Naive B cell (primary cell): ENCODE measurements at places on chromosomes 3 and 15.

- H3K36me3 ChIP-seq = no peaks in the 10 kb centered on the region
- DNase-seq = no peak
- no peak overlapping the region for H3K27ac ChIP-seq
- H3K4me1 ChIP-seq = no peaks in the 10 kb centered on the region
- H3K27me3 ChIP-seq = no peaks in the 10 kb centered on the region
- H3K4me3 ChIP-seq = no peak overlapping the region
These were observed 420.6 kb upstream of the RBMS3 start for GRCh38 chr3:28860307-28860706.

DNA sequence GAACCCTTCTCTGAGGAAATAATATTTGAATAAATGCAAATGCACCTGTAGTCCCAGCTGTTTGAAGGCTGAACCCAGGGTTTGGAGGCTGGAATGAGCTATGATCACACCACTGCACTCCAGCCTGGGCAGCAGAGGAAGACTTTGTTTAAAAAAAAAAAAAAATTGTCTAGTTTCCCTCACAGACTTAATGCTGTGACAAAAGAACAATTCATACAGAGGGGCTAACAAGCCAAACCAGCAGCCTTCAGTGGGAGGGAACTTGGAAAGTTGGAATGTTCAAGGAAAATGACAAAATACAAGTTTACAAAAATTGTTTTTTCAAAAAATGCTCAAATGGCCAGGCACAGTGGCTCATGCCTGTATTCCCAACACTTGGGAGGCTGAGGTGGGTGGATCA is 228.0 kb upstream of the CGNL1 start:
- no peak overlapping the region for H3K27ac ChIP-seq
- no peak for DNase-seq
- no peak overlapping the region for H3K4me3 ChIP-seq
- peaks cover 15% of the 10 kb centered on the region for H3K36me3 ChIP-seq
- peaks cover 11% of the 10 kb centered on the region for H3K4me1 ChIP-seq

DNA sequence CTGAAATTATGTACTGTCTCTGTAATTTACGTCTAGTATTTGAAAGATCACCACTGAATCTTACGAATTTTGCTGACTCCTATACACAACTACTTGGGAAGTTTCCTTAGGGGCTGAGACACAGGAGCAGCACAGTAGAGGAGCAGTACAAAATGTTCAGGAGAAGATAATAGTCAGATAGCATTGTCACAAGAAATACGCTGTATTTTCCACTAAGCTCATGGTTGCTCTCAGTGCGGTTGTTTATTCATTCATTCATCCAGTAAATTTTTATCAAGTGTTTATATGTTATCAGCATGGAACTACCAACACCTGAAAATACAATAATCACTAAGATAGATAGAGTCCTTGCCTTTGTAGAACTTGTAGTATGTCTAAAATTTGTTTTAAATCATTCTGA is 34.5 kb downstream of the ALCAM start:
- no peak overlapping the region for H3K27ac ChIP-seq
- no peak for DNase-seq
- H3K27me3 ChIP-seq = no peaks in the 10 kb centered on the region
- peaks cover 22% of the 10 kb centered on the region for H3K36me3 ChIP-seq

- no peak overlapping the region for H3K27ac ChIP-seq
- no peak for DNase-seq
- no peaks in the 10 kb centered on the region for H3K36me3 ChIP-seq
- H3K27me3 ChIP-seq = peaks cover 5% of the 10 kb centered on the region
- peaks cover 20% of the 10 kb centered on the region for H3K4me1 ChIP-seq
These were observed 128.7 kb downstream of the PGPEP1L start for GRCh38 chr15:98878862-98879261.

- H3K4me3 ChIP-seq = no peak overlapping the region
- H3K27ac ChIP-seq = no peak overlapping the region
- no peak for DNase-seq
- H3K4me1 ChIP-seq = peaks cover 7% of the 10 kb centered on the region
- no peaks in the 10 kb centered on the region for H3K27me3 ChIP-seq
These were observed 14.3 kb upstream of the LIMD1 start for GRCh38 chr3:45580112-45580765.

DNA sequence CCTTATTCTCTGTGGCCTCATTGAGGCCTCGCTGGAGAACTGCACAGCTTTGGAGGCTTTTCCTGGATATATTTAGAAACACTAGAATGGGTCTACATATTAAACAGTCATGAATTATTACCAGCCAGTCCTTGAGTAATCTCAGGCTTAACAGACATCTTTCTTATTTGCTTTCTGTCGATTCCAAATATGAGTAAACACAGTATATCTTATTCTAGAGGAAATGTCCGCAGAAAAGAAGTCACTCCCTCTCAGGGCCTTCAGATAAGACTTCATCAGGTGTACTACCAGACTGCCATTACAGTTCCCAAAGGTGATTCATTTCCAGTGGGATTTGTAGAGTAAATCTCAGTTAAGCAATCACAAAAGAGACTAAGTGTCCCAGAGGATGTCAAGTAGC is 310.7 kb downstream of the RBMS3 start:
- H3K36me3 ChIP-seq = no peaks in the 10 kb centered on the region
- H3K4me3 ChIP-seq = no peak overlapping the region
- H3K4me1 ChIP-seq = no peaks in the 10 kb centered on the region
- H3K27me3 ChIP-seq = no peaks in the 10 kb centered on the region

DNA sequence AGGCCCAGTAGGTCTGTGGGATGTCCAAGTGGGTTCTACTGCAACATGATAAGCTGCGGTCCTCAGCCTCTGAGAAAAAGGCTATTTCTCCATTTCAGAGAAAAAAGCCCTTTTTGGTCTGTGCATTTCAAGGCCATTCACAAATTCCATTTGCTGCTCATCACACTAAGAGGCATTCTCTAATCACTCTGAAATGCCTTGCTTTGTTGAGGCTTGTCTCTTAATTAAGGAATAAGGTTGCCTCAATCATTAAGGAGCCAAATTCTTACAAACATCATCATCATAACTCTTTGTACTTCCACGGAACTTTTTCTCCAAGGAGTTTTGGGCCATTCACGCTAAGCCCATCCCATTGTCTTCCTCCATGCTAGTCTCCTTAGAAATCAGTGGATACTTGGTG is 74.4 kb downstream of the BOC start:
- no peaks in the 10 kb centered on the region for H3K27me3 ChIP-seq
- no peak overlapping the region for H3K27ac ChIP-seq
- H3K36me3 ChIP-seq = no peaks in the 10 kb centered on the region
- H3K4me1 ChIP-seq = peaks cover 2% of the 10 kb centered on the region
- DNase-seq = no peak
- H3K4me3 ChIP-seq = no peak overlapping the region

- H3K27ac ChIP-seq = no peak overlapping the region
- H3K36me3 ChIP-seq = no peaks in the 10 kb centered on the region
- H3K4me3 ChIP-seq = no peak overlapping the region
- H3K4me1 ChIP-seq = no peaks in the 10 kb centered on the region
These were observed 117.8 kb downstream of the WNT5A start for GRCh38 chr3:55369141-55369847.

GRCh38 chr3:23739536-23739935 is 66.2 kb upstream of the UBE2E1 start:
- peaks cover 3% of the 10 kb centered on the region for H3K4me1 ChIP-seq
- no peaks in the 10 kb centered on the region for H3K36me3 ChIP-seq
- peaks cover 6% of the 10 kb centered on the region for H3K27me3 ChIP-seq
- H3K27ac ChIP-seq = no peak overlapping the region
- no peak overlapping the region for H3K4me3 ChIP-seq

DNA sequence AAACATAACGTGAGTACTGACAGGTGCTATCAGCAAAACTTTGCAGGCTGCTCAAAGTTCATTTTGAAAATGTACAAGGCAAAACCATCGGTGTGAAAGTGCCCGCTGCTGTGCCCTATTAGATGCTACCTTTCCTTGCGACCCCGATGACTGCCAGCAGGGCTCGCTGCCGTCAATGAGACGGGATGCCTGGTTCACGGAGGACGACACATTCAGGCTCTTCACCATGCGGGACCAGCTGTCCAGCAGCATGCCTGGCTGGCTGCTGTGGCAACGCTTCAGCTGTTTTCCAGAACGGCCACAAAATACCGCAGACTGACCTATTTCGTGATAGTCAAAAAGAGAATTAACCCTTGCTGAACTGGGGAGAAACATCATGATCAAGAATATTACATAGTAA is 92.7 kb upstream of the OCA2 start:
- H3K4me3 ChIP-seq = no peak overlapping the region
- H3K27me3 ChIP-seq = no peaks in the 10 kb centered on the region
- H3K27ac ChIP-seq = no peak overlapping the region
- no peak for DNase-seq
- no peaks in the 10 kb centered on the region for H3K4me1 ChIP-seq
- peaks cover 17% of the 10 kb centered on the region for H3K36me3 ChIP-seq

DNA sequence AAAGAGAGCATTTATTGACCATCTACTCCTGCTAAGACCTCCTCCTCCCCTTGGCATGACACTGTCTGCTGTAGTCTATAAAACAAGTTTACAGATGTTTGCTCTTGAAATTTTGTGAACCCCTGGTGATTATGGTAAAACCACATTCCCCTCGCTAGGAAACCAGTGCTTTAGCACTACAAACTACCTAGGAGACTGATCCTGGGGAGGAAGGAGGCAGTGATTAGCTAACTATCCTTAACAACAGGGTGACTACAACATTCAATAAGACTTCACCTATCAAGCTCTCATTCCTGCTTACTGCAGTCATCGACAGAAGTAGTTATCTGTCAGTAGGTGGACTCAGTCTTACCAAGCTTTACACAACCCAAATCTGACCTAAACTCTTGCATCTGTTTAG is 371.3 kb downstream of the TUSC7 start:
- no peak overlapping the region for H3K4me3 ChIP-seq
- no peak for DNase-seq
- H3K36me3 ChIP-seq = no peaks in the 10 kb centered on the region
- H3K27ac ChIP-seq = no peak overlapping the region
- no peaks in the 10 kb centered on the region for H3K27me3 ChIP-seq

- no peaks in the 10 kb centered on the region for H3K27me3 ChIP-seq
- peaks cover 11% of the 10 kb centered on the region for H3K4me1 ChIP-seq
- no peak overlapping the region for H3K4me3 ChIP-seq
- no peak for DNase-seq
These were observed 32.1 kb upstream of the BCL2L10 start for GRCh38 chr15:52144656-52145178.

DNA sequence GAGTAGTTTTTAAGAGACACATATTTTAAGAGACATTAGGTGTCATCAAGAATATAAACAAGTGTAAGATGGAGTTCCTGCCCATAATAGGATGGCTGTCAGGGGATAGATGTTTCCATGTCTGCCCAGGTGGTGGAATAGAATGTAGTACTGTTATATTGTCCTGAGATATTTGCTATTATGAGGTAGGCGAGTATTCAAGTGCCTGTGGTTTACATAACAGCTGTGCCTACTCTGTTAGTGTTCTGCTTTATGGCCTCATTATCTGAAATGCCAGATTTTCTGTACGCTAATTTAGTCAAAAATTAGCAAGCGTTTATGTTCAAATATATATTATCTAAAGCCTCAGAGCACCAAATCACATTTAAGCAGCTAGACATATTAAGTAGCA is 360.2 kb upstream of the ROPN1 start:
- H3K36me3 ChIP-seq = no peaks in the 10 kb centered on the region
- no peak overlapping the region for H3K4me3 ChIP-seq
- DNase-seq = no peak
- no peaks in the 10 kb centered on the region for H3K4me1 ChIP-seq

GRCh38 chr3:157872902-157873301 is 233.3 kb downstream of the SHOX2 start:
- H3K27me3 ChIP-seq = no peaks in the 10 kb centered on the region
- no peak for DNase-seq
- no peak overlapping the region for H3K4me3 ChIP-seq
- H3K36me3 ChIP-seq = no peaks in the 10 kb centered on the region

GRCh38 chr3:179181993-179182551 is 33.9 kb downstream of the PIK3CA start:
- no peak for DNase-seq
- H3K4me3 ChIP-seq = peak overlapping the region; percentile 4
- H3K27me3 ChIP-seq = no peaks in the 10 kb centered on the region
- H3K36me3 ChIP-seq = no peaks in the 10 kb centered on the region

DNA sequence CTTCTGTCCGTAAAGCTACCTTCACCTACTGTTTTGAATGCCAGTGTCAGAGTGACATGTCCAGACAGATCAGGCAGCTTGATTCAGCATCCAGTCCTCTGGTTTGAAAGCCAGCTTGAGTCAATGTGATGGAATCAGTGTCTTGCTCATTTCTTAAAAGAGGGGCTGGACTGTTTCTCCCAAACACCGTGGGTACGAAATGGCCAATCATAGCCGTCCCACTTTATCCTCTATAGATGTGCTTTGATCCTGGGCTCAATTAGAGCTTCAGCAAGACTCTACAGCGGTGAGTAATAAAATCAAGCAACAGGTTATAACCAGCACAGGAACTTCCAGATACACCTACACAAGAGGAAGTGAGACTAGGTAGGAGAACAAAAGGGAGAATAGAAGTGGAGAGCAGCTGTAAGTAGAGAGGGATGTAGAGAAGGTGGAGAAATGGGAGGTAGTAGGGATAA is 17.0 kb upstream of the OR5K1 start:
- no peak overlapping the region for H3K27ac ChIP-seq
- no peaks in the 10 kb centered on the region for H3K4me1 ChIP-seq
- DNase-seq = no peak
- H3K36me3 ChIP-seq = no peaks in the 10 kb centered on the region

- H3K36me3 ChIP-seq = no peaks in the 10 kb centered on the region
- H3K4me1 ChIP-seq = no peaks in the 10 kb centered on the region
- no peak overlapping the region for H3K27ac ChIP-seq
- H3K27me3 ChIP-seq = no peaks in the 10 kb centered on the region
- DNase-seq = no peak
These were observed 735.1 kb upstream of the LMCD1 start for GRCh38 chr3:7766530-7766929.

DNA sequence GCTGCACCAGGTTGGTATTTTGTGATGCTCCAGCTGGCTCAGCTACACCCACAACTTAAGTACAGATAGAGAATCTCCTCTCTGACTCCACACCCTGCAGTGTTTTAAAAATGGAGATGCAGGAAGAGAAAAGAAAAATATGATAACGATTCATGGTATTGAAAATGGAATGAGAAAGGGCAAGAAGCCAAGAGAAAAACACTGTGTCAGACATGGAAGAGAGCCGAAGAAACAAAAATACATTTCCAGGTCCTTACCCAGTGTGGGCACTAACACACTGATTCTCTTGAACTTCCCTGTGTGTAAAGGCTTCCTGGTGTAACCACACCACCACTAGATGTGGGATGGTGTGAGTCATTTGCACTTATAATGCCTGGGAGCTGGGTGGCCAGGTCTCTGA is 93.1 kb downstream of the GMPS start:
- no peak overlapping the region for H3K27ac ChIP-seq
- H3K4me3 ChIP-seq = no peak overlapping the region
- peaks cover 5% of the 10 kb centered on the region for H3K36me3 ChIP-seq
- no peaks in the 10 kb centered on the region for H3K4me1 ChIP-seq
- H3K27me3 ChIP-seq = no peaks in the 10 kb centered on the region
- DNase-seq = no peak

DNA sequence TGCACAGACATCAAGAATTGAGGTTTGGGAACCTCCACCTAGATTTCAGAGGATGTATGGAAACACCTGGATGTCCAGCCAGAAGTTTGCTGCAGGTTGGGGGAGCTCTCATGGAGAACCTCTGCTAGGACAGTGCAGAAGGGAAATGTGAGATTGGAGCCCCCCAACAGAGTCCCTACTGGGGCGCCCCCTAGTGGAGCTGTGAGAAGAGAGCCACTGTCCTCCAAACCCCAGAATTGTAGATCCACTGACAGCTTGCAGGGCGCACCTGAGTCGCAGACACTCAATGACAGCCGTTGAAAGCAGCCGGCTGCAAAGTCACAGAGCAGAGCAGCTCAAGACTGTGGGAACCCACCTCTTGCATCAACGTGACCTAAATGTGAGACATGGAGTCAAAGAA is 34.6 kb upstream of the EPHA6 start:
- H3K4me1 ChIP-seq = no peaks in the 10 kb centered on the region
- no peaks in the 10 kb centered on the region for H3K27me3 ChIP-seq
- no peak overlapping the region for H3K27ac ChIP-seq
- no peak overlapping the region for H3K4me3 ChIP-seq
